HFF-Myc (cell line): ENCODE measurements at places on chromosomes 16 and 17.

DNA sequence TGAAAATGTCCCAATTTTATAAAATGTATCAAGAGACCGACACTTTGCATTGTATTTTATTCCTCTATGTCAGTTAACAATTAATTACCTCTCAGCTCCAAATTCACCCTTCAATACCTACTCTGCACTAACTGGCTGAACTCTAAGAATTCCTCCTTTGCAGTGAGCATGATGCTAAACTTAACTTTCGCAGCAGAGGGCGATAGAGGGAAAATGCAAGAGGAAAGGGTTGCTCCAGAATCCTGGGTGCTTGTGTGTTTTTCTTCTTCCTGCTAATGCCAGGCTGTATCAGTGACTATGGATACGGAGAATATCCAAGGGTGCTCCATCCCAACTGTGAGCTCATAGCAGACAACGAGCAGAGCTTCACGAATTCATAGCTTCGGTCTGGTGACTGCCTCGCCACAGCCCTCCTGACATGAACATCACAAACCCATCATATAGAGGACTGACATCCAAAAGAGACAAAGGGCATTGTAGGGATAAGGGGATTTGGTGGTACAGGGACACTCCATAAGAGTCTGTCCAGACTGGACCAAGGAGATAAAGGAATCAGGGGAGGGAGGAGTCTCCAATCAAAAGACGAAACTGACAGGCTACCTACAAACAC is 172.9 kb downstream of the STX8 start:
- DNase-seq = peak; percentile 29

DNA sequence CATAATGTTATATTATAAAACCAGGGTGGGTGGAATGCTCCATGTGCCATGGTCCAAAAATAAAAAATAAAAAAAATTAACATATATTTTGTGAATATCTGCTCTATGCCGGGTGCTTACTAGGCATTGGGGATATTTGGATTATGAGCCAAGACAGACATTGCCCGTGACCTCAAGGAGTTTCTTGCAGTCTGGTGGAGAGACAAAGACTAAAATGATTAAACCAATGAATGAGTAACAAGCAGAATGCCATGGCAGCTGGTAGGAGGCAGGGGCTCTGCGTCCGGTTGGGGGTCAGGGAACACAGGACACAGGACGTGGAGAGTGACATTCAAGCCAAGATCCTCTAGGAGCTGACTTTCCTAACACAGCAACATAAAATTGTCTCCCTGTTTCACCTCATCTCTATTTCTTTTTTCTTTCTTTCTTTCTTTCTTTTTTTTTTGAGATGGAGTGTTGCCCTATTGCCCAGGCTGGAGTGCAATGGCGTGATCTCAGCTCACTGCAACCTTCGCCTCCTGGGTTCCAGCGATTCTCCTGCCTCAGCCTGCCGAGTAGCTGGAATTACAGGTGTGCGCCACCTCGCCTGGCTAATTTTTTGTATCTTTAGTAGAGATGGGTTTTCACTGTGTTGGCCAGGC is 35.4 kb downstream of the RGS9 start:
- no peak for DNase-seq

GRCh38 chr17:40314584-40314956 is 5.6 kb downstream of the RARA start:
- DNase-seq = peak; percentile 80

- no peak for DNase-seq
Measured at GRCh38 chr16:80208015-80208414, 332.8 kb upstream of the DYNLRB2 start.

DNA sequence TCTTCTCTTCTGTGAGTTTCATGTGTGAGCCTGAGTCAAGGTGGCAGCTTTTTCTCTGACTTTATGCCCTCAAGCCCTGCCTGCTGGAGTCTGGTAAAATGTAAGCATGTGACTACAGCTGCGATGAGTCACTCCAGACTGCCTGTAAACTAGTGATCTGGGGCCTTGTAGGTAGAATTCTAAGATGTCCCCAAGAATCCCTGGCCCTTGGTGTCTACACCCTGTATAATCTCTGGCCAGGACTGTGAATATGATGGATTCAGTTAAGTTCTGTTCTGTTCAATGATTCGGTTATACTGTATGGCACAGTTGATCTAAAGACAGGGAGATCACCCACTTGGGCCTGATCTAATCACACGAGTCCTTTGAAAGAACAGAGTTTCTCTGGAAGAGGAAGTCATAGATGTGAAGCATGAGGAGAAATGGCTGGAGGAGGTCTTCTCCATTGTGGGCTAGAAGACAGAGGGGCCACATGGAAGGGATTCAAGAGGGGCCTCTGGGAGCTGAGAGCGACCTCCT is 29.8 kb downstream of the PRSS54 start:
- peak; percentile 44 for DNase-seq

DNA sequence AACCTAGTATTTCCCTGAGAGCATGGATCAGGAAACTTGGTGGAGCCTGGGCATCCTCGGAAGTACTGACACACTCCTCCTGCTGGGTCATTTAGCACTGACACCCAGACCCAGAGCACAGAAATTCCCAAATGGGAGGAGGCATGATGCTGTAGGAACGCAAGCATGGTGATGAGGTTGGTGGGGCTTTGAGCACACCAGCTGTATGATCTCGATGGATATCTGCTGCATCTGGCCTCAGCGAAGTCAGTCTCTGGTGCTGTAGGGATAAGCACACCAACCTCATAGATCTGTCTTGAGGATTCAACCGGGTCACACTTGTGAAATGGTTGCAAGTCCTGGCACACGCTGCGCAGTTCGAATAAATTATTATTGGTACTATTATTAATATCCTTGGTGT is 52.5 kb downstream of the SHISA6 start:
- no peak for DNase-seq

- no peak for DNase-seq
Measured at GRCh38 chr16:10253409-10253808, 71.2 kb upstream of the GRIN2A start.

GRCh38 chr17:76048025-76048605 is 21.0 kb upstream of the EVPL start:
- no peak for DNase-seq

- DNase-seq = no peak
Measured at GRCh38 chr16:68425498-68426346, 22.6 kb downstream of the SMPD3 start.

DNA sequence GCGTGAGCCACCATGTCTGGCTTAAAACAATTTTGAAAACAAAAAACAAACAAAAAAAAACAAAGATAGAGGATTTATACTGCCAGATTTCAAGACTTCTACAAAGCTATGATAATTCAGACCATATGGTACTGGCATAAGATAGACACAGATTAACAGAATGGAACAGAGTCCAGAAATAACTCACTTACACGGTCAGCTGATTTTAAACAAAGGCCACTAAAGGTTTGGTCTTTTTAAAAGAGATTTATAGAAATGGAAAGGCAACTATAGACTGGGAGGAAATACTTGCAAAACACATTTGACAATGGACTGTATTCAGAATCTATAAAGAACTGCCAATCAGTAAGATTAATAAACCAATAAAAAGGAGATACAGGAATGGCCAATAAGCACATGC is 48.6 kb upstream of the MNT start:
- no peak for DNase-seq
